ENCODE measurements at places on chromosomes 5 and 9.

DNA sequence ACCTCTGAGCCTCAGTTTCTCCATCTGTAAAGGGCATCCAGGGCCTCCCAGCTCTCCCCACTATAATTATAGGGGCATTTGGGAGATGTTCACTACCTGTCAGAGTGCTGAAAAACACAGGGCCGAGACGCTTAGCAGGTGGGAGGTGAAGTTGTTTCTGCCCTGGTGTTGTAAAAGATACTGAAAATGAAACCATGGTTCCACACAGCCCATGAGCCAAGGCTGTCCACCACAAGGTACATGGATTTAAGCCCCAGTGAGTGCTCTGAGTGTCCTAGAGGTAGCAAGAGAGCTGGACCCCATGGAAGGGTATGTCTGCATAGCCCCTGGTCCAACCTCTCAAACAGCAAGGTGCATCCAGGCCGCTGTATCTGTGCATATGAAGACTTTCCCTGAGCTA lies 137.5 kb downstream of the C5orf15 start:
- no peaks in the 10 kb centered on the region for H3K36me3 ChIP-seq
- no peak overlapping the region for H3K4me3 ChIP-seq
- DNase-seq = no peak
- H3K27me3 ChIP-seq = peaks cover 27% of the 10 kb centered on the region
- peaks cover 2% of the 10 kb centered on the region for H3K4me1 ChIP-seq

GRCh38 chr9:98706651-98707165 lies 2.0 kb downstream of the GABBR2 start:
- no peak for DNase-seq
- H3K36me3 ChIP-seq = no peaks in the 10 kb centered on the region
- no peak overlapping the region for H3K27ac ChIP-seq
- H3K27me3 ChIP-seq = peaks cover 79% of the 10 kb centered on the region
- peaks cover 25% of the 10 kb centered on the region for H3K4me1 ChIP-seq
- peak overlapping the region; percentile 65 for H3K4me3 ChIP-seq

DNA sequence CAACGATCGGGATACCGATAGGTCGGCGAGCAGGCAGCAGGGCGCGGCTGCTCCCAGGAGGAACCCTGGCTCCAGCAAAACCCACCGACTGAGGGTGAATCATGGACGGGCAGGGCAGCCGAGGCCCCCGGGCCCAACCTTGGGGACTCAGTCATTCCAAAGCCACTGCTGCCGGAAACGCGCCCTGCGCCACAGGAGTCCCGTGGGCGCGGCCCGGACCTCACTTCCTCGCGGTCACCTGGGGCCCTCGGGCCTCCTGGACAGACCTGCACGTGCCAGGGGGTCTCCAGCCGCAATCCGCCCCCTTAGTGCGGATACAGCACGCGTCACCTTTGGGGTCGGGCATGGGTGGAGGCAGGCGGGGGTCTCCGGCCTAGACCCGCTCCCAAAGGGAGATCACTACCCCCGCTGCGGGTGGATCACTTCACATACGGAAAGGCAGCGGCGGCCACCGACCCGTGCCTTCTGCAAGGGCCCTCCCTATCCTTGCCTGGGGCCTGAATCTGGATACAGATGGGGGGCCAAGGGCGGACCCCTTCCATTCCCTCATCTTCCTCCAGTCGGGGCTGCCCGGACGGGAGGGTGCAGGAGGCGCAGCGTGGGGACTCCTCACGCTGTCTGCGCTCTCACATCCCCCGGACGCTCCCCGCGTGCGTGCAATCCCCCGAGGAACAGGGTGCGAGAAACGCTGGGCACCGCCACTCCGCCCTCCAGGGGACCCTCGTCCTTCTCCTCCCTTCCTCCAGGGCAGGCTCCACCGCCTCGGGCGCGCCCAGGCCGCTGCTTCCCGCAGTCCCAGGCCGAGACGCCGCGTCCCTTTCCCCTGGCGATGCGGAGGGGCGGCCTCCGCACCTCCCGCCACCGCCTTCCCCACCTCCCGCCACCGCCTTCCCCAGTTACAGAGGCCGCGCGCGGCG lies 586 bp downstream of the TXN start:
- no peaks in the 10 kb centered on the region for H3K27me3 ChIP-seq
- peak overlapping the region; percentile 82 for H3K4me3 ChIP-seq
- H3K27ac ChIP-seq = peak overlapping the region; percentile 88
- DNase-seq = peak; percentile 61
- no peaks in the 10 kb centered on the region for H3K36me3 ChIP-seq

- peak; percentile 81 for DNase-seq
- peaks cover 2% of the 10 kb centered on the region for H3K4me1 ChIP-seq
- H3K4me3 ChIP-seq = peak overlapping the region; percentile 58
- no peak overlapping the region for H3K27ac ChIP-seq
- no peaks in the 10 kb centered on the region for H3K27me3 ChIP-seq
These were observed 188.4 kb downstream of the TSSK1B start for GRCh38 chr5:113246361-113246870.

DNA sequence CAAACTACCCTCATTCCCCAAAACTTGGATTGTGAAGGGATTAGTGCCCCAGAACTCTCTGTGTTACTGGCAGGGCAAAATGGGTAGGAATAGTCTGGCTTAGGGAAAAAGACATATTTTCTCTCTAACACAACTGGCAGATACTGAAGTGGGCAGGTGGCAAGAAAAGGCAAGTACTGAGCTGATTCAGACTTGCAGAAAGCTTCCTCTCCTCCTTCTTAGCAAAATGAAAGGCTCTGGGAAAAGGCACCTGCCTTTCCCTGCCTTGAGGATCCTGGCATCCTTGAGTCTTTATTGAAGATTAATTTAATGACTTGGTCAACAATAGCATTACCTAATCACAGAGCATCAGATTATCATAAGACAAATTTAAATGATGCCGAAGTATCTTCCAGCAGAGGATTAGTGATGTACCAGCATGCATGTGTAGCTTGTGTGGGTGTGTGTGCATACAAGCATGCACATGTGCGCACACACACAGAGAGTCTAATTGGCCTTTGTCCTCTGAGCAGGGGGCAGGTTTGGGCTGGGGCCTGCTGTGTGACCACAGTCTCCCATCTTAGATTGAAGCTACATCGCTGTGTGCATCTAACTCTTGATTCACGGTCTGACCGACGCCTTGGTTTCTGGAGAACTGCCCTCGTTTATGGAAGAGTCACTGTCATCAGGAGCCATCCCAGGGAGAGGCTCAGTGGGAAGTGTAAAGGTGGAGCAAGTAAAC lies 294.8 kb downstream of the AOPEP start:
- no peak overlapping the region for H3K4me3 ChIP-seq
- H3K4me1 ChIP-seq = peaks cover 27% of the 10 kb centered on the region
- H3K27me3 ChIP-seq = no peaks in the 10 kb centered on the region
- H3K36me3 ChIP-seq = peaks cover 26% of the 10 kb centered on the region
- DNase-seq = no peak

- no peaks in the 10 kb centered on the region for H3K36me3 ChIP-seq
- DNase-seq = peak; percentile 18
- H3K27me3 ChIP-seq = no peaks in the 10 kb centered on the region
- peaks cover 10% of the 10 kb centered on the region for H3K4me1 ChIP-seq
These were observed 28.1 kb upstream of the PIK3R1 start for GRCh38 chr5:68187268-68188055.

DNA sequence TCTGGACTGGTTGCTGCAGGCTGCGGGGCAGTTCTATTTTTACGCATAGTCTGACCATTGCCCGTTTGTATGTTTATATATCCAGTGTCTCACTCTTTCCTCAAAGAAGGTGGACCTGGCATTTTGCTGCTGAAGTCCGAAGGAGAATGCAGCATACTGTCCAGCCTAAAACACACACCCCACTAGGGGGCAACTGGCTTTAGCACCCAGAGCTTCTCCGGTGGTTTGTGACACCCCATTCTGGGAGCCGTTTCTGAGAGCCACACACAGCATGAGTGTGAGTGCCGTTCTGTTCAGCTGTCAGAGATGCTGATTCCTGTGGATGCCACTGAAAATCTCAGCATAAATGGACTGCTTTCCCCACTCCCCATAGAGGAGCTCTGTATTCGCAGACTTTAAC lies 290.5 kb upstream of the TAS2R1 start:
- no peak overlapping the region for H3K4me3 ChIP-seq
- H3K27me3 ChIP-seq = no peaks in the 10 kb centered on the region
- no peaks in the 10 kb centered on the region for H3K36me3 ChIP-seq
- H3K27ac ChIP-seq = no peak overlapping the region
- DNase-seq = no peak

GRCh38 chr5:127870914-127871313 lies 167.7 kb downstream of the CCDC192 start:
- H3K36me3 ChIP-seq = no peaks in the 10 kb centered on the region
- H3K27me3 ChIP-seq = no peaks in the 10 kb centered on the region
- peaks cover 4% of the 10 kb centered on the region for H3K4me1 ChIP-seq
- H3K4me3 ChIP-seq = no peak overlapping the region
- no peak overlapping the region for H3K27ac ChIP-seq

DNA sequence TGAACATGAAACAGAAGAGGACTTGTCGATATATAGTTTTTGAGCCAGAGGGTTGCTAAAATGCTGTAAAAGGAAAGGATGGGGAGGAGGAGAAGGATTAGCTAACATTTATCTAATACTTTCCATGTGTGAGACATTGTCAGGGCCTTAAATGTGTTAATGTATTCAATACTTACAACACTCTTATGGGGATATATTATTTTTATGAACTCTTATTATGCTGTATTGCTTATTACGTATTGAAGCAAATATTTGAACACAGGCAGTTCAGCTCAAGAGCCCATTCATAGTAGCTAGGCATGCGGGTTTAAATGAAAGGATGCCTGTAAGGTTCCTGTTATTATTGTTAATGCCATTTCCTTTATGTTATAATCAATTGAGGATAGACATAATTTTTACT lies 391.5 kb downstream of the CCDC171 start:
- no peak for DNase-seq
- no peaks in the 10 kb centered on the region for H3K27me3 ChIP-seq
- no peak overlapping the region for H3K4me3 ChIP-seq
- no peaks in the 10 kb centered on the region for H3K4me1 ChIP-seq
- no peak overlapping the region for H3K27ac ChIP-seq

DNA sequence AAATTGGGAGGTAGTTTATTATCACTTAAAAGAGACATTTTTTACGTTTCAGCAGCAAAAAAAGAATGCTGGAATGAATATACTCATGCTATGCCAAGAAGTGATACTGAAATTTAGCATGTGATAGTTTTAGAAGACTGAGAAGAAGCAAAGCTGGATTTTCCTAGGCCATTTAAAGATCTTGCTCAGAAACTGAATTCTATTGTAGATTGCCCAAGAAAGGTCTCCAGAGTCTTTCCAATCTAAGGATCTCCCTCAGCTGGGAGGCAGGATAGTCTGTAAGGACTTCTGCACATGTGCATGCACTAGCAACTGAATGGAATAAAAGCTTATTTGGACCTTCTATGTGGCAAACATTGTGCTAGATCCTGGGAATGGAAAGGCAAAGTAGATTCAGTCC lies 334.5 kb downstream of the DTWD2 start:
- H3K27ac ChIP-seq = no peak overlapping the region
- no peaks in the 10 kb centered on the region for H3K27me3 ChIP-seq
- no peak overlapping the region for H3K4me3 ChIP-seq

Data from mesenchymal stem cell (in vitro differentiated cells and primary cell).